D341Med (cell line): ENCODE measurements at places on chromosomes 11 and 22.

- DNase-seq: no peak
These were observed 34.8 kb upstream of the SWAP70 start for GRCh38 chr11:9629064-9629463.

- DNase-seq: no peak
These were observed 57.5 kb upstream of the LMO2 start for GRCh38 chr11:33949252-33949913.

- DNase-seq: no peak
These were observed 56.2 kb downstream of the SOX6 start for GRCh38 chr11:16299884-16300782.

- DNase-seq: no peak
These were observed 53.2 kb downstream of the CHRDL2 start for GRCh38 chr11:74678041-74678440.

- DNase-seq: peak; percentile 52
These were observed 81.4 kb upstream of the CD82 start for GRCh38 chr11:44483919-44484610.
